ENCODE measurements at places on chromosomes 4 and X.

- no peak for DNase-seq
These were observed 234.4 kb downstream of the NKX6-1 start for GRCh38 chr4:84264652-84265051.

- no peak for DNase-seq
These were observed 158.3 kb upstream of the SCML1 start for GRCh38 chrX:17579026-17579425.

GRCh38 chr4:6301732-6302442 is 32.2 kb downstream of the WFS1 start:
- DNase-seq: no peak

- no peak for DNase-seq
These were observed 484.2 kb downstream of the BCOR start for GRCh38 chrX:39613482-39613995.

DNA sequence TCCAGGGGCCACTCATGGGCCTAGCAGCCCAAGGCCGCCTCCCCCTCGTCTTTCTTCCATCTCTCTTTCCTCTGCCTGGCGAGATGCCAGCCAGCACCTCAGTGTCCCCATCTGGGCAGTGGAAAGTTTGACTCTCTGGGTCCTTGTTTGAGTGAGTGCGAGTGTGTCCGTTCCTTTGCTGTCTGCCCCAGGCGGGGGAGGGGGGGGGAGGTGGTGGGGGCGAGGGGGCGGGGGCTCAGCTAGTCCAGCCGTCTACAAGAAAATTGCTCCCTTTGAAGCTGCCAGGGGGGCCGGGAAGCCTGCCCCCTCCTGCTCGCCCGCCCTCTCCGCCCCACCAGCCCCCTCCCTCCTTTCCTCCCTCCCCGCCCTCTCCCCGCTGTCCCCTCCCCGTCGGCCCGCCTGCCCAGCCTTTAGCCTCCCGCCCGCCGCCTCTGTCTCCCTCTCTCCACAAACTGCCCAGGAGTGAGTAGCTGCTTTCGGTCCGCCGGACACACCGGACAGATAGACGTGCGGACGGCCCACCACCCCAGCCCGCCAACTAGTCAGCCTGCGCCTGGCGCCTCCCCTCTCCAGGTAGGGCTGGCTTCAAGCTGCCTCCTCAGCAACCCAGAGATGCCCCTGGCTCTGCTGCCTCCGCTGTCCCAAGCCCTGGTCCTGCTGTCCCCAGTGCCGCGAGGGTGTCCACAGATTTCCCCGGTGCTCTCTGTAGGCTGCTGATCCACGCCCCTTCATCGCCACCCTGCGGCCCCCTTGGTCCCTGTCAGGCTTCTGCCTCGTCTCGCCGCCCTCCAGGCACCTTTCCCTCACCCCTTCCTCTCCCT is at the start of gene BGN:
BGN (plus strand) TSS at position 440 of the 821 bp plus-strand sequence. CDS start 9,652 bp downstream, outside the sequence.
- no peak for DNase-seq

GRCh38 chrX:9337046-9337445 is 127.8 kb upstream of the TBL1X start:
- DNase-seq: no peak

DNA sequence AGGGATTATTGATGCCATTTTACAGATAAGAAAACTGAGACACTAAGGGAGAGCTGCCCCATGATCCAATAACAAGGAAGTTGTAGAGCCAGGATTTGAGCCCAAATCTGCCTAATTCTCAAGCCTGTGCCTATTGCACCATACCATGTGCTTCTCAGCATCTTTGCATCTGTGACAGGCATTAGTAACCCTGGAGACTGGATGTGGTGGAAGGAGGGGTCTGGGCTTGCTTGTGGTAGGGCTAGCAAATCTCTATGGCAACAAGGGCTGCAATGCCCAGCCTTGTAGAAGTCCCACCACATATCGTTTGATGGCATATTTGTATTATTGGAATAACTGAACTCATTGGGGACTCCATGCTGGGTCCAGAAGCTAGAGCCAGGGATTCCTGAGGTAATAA is 58.1 kb downstream of the RTL5 start:
- no peak for DNase-seq

DNA sequence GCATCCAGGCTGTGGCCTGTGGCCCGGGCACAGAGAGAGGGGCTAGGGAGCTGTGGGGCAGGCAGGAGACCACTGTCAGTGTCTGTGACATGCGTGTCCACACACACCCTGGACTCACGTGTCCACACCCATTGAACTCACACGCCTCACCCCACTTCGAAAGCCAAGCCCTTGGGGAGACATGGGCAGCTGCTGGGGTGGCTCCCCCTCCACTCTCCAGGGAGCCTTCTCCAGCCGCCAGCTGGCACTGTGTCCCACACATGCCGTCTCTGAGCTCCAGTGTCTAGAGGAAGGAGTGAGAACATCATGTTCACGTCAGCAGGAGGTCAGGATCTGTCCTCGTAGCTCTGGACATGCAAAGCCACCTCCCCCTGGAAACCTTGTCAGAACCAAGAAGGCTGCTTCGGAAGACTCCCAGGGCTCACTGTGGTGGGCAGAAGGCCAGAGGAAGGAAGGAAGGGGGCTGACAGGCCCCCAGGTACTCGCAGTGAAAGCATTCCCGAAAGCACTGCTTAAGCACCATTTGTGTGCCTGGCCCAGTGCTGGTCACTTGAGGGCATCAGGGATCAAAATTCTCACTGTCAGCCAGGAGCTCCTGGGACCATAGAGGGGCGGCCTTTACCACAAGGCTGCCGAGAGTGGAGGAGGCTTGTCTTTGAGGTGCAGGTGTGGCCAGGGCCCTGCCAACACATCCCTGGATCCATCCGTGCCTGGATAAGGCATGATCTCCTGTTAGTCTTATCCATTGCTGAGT is 61.4 kb downstream of the HTRA3 start:
- no peak for DNase-seq

DNA sequence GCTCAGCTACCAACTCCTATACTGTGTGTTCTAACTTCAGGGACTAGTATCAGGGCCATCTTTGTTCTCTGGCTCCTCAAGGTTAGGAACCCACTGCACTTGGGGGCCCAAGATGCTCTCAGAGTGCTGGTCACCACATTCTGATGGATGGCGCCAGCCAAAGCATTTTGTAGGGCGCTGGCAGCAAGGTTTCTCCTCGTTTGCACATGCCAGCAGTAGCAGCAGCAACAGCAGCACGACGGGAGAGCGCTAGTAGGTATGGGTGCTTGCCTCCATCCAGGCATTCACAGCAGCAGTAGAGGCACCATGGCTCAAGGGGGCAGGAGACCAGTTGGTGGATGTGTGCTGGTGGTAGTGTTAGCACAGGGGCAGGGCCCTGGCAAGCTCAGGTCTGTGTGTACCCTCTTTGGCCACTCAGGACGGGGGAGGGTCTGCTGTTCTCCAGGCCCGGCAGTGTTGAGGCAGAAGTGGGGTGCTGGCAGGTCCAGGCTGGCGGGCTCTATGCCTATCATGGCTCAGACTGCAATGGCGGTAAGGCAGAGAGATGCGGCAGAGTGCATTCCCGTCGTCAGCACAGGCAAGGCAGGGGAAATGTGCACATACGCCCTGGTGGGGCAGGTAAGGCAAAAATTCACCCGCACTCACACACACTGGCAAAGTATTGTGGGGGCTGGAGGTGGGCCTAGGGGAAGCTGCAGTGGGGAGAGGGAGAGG is 56.6 kb downstream of the SERPINA7 start:
- no peak for DNase-seq

- no peak for DNase-seq
These were observed 65.6 kb upstream of the PDLIM3 start for GRCh38 chr4:185600801-185601434.

GRCh38 chr4:122104184-122104583 is 47.9 kb upstream of the BLTP1 start:
- no peak for DNase-seq

- no peak for DNase-seq
These were observed at the start of gene FGF16 for GRCh38 chrX:77446908-77447652. TSS of gene FGF16 (plus strand) at chrX:77447389. CDS start at chrX:77447675, 286 bp downstream.

DNA sequence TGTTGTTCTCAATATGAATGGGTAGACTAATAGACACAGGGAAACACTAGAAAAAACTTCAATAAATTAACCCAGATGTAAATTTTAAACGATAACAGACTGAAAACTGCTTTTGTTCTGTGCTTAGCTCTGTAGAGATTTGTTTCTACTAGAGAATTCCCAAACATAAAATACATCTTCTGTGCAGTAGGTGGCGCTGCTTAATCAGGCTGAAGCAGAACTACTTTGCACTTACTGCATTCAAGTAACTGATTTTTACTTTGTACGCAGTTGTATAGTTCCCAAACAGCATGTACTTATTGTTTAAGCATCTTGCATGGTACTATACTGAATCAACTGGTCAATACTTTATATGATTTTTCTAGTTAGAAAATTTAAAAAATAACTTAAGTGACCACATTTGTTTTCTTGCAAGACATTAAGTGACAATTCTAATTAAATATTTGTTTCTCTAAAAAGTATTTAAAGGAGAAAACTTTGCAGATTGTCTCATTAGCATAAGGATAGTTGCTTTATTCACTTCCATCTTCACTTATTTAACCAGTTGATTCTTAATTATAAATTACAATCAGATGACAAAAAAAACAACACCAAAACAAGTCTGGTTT is 490.6 kb downstream of the IL15 start:
- DNase-seq: no peak

DNA sequence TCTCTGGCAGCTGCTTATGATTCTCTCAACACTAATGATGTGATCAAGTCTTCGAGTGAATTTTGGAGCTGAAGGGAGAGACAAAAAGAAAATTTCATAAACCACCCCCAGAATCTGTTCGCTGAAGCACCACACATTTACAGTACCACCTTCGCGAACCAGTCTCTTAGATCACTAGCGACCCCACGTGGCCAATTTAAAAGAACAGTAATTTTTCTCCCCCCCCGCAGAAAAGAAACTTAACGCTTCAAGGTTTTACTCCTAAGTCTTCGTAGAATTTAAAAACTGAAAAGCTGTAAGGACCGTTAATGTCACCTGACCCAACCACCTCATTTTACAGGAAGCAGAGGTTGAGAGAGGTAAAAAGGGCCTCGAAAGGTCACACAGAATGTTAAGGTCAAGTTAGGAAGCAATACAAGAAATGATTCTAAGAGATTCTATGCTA is 187.5 kb downstream of the QDPR start:
- DNase-seq: no peak

DNA sequence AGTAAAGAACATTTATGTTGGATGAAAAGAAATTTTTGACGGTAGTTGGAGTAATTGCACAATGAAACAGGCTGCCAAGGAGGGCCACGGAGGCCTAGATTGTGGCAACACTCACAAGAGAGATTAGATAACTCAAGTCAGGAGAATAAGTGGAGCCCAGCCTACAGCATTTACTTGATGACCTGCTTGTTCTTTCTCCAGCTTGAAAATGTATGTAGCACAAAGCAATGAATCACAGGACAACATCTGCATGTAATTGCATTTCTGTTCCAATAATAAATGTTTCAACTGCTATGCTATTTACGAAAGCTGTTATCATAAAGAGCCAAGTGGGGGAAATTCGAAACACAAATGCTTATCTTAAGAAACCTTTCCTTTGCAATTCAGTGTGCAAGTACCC is 221.2 kb upstream of the MID1 start:
- no peak for DNase-seq

GRCh38 chrX:14013054-14013453 is 16.6 kb downstream of the GEMIN8 start:
- no peak for DNase-seq

DNA sequence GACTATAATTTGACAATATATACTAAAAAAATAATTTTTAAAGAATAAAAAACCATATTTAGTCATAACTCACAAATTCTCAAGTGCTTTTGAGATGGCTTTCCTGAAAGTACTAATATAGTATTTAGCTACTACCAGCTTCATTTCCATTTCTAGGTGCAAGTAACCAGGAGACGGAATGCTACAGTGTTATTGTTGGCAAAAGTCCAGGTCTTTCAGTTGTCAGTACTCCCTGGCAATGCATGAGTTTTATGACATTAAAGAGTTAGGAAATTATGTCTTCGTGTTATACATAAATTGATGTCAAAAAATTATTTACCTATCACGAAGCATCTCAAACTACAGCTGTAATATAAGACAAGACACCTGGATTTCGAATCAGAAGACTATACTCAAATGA is 45.0 kb downstream of the TMEM47 start:
- no peak for DNase-seq

DNA sequence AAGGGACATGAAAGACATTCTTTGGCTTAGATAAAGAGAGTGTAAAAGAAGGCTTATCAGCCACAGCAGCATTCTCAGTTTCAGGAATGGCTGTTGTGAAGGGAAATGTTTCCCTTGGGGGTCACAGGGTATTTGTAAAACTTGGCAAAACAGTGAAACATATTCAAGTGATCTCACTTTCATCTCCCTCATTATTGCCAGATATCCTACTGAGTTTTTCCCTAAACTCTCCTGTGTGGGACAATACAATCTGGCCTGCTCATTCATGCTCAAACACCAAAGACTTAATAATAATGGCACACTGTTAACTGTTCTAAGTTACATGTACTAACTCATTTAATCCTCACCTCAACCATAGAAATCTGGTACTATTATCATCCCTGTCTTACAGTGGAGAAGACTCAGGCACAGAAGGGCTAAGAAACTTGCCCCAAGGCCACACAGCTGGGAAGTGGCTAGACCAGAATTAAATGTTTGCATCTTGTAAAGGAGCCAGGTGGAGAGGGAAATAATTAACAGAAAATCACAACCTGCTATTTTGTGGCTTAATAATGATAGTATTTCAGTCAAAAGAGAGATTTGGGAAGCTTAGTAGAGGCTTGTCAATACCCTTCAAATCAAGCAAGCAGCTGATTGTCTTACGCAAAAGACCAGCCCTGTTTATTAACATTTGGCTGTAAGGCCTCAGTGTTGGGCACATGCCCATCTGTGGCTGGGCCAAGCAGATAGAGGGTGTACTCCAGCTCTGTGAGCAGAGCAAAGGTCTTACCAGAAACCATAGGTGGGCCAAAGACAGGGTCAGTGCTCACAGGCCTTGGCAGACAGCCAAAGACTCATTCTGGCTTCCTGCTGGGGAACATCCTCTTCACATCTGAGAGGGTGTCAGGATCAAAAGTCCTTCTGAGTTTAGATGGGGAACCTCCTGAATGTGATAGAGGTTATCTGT is 17.3 kb downstream of the SMPX start:
- DNase-seq: no peak

GRCh38 chr4:40515037-40515397 is 114.6 kb downstream of the RBM47 start:
- no peak for DNase-seq

- no peak for DNase-seq
These were observed 16.4 kb downstream of the NSDHL start for GRCh38 chrX:152847281-152847680.

GRCh38 chr4:150305995-150306394 is 227.8 kb downstream of the DCLK2 start:
- no peak for DNase-seq

- no peak for DNase-seq
These were observed 35.5 kb downstream of the PLAC1 start for GRCh38 chrX:134622813-134623185.

GRCh38 chr4:22531311-22532019 is 15.6 kb upstream of the ADGRA3 start:
- no peak for DNase-seq

DNA sequence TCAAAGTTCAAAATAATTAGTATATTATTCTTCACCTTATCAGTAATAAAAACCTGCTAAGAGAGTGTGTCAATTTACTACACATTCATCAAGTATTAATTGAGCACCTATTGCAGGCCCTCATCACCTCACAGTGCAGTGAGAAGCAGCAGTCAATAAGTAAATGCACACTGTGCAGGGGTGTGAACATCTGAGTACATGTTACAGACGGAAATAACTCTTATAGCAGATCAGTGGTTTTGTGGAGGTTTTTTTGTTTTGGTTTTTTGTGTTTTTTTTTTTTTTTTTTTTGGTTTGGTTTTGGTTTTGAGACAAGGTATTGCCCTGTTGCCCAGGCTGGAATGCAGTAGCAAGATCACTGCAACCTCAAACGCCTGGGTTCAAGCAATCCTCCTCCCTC is 20.3 kb downstream of the KLF3 start:
- DNase-seq: no peak

GRCh38 chr4:7244331-7244665 is 52.0 kb downstream of the SORCS2 start:
- no peak for DNase-seq
